NCI-H187 (cell line): ENCODE measurements at places on chromosomes 6 and 20.

DNA sequence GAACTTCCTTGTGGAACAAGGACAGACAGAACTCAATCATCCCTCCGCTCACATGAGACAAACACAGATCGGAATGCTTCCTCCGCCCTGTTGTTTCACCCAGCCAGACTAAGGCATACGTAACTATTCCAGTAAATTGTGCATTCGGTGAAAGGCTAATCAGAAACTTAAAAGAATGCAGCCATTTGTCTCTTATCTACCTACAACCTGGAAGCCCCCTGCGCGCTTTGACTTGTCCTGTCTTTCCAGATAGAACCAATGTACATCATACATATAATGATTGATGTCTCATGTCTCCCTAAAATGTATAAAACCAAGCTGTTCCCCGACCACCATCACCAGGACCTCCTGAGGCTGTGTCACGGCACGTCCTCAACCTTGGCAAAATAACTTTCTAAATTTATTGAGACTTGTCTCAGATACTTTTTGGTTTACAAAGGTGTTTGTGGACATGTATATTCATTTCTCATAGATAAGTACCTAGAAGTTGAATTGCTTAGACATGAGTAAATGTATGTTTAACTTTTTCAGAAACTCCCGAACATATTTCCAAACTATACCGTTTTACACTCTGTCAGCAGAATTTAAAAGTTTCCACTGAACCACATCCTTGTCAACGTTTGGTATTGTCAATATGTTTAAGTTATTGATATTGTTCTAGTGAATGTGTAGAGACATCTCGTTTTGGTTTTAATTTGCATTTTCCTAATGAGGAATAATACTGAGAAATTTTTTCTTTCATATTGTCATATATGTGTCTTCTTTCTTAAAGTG lies 197.6 kb upstream of the THBS2 start:
- DNase-seq, result no peak

- no peak for DNase-seq
These were observed 304.6 kb downstream of the CDH4 start for GRCh38 chr20:61556673-61557072.

- no peak for DNase-seq
These were observed 75.8 kb downstream of the CEBPB start for GRCh38 chr20:50266293-50267040.

- no peak for DNase-seq
These were observed 146.0 kb downstream of the ELOVL4 start for GRCh38 chr6:79801362-79801761.
